ENCODE measurements at places on chromosomes 7 and 10. TPM values are rescaled to one million over a fixed set of nuclear protein-coding genes. Genes with fewer than 3 reads are reported as not detected.

- no peak for DNase-seq
These were observed 9.7 kb downstream of the BAMBI start for GRCh38 chr10:28686835-28687682.

Gene BLVRA
- 49.2 TPM for polyA plus RNA-seq

- DNase-seq: no peak
These were observed 2.5 kb downstream of the TNKS2 start for GRCh38 chr10:91800756-91801155.

DNA sequence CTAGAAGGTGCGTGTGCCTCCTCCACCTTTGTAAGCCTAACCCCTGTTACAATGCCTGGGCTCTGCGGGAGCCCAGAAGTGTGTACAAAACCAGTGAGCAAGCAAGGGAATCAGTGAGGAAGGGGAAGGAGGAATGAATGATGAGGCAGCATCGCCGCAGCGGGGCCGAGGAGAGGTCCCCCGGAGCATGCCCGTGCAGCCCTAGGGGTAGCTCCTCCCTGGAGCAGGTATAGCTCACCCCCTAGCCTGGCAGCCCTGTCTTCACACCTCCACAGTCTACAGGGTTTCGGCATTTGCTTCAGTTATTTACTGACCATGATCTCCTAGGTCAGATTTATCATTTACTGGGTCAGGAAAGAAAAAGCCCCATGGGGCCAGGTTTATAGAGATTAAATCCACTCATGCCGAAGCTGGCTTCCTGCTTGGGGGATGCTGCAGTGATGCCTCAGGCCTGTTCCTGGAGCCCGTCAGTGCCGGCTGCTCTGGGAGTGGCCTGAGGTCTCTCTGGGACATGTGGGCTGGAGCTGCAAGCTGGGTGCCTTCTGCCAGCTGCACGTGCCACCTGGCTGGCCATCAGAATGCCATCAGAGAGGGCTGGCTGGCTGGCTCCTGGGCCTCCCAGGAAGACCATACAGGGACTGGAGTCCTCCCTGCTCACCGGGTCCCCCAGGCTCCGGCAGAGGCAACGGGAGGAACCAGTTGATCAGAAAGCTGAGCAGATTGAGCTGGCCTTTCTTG lies 138.9 kb downstream of the GRK5 start:
- no peak for DNase-seq

- DNase-seq: no peak
These were observed 72.8 kb downstream of the TSPAN12 start for GRCh38 chr7:120785095-120785494.

DNA sequence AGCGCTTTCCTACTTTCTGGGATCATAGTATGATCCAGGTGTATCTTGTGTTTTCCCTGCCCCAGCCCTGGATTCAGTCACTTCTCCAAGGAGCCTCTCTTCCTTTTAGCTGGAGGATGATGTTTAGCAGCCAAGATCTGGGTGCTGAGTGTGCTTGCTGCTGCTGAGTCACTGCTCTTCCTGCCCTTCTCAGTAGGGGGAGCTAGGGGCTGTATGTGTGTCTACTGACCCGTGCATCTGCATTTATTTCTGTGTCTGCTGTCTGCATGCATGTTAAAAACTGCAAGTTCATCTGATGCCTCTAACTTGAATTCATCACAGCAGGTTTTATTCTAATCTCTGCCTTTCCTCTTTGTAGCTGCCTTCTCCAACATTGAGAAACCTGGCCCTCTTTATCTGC lies 31.6 kb downstream of the MGMT start:
- DNase-seq: no peak

Gene DOCK4
- 49.6 TPM for polyA plus RNA-seq

GRCh38 chr7:48548667-48549066 lies 375.7 kb upstream of the CDC14C start:
- DNase-seq: no peak
